ENCODE measurements at places on chromosomes 3 and 15.

DNA sequence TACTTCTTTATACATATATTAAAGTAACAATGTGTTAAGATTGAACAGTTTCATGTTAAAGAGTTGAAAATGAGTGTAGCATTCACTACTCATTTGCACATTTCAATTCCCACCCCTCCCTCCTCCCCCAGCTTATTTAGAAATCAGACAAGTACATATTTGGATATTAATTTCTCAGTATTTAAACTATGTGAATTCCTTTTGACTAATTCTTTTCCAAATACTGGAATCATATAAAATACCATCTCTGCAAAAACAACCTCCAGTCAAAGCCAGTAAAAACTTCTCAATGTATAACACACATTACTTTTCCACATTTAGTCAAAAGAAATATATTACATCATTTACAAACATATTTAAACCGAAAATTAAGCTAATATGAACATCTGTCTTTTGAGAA lies 25.5 kb upstream of the SHC4 start:
- DNase-seq: no peak

DNA sequence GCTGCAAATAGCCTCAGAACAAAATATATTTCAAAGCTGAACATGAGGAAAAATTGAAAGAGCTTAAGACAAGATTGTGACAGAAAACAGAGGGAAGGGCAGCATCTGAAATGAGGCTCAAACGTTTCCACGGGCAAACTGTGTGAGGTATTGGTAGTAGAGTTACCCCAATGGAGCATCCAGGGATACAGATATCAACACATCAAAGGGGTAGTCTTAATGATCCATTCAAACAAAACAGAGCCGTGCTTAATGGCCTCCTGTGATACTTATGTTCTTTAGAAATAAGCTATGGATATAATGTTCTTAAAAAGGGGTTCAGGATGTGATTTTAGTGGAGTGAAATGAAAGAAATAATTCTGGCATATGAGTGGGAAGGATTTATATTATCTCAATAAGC lies 430.3 kb upstream of the PDZRN3 start:
- no peak for DNase-seq

GRCh38 chr3:71077070-71077469 lies 506.5 kb downstream of the FOXP1 start:
- DNase-seq: no peak

GRCh38 chr15:100853676-100854440 lies 25.8 kb upstream of the ALDH1A3 start:
- no peak for DNase-seq

DNA sequence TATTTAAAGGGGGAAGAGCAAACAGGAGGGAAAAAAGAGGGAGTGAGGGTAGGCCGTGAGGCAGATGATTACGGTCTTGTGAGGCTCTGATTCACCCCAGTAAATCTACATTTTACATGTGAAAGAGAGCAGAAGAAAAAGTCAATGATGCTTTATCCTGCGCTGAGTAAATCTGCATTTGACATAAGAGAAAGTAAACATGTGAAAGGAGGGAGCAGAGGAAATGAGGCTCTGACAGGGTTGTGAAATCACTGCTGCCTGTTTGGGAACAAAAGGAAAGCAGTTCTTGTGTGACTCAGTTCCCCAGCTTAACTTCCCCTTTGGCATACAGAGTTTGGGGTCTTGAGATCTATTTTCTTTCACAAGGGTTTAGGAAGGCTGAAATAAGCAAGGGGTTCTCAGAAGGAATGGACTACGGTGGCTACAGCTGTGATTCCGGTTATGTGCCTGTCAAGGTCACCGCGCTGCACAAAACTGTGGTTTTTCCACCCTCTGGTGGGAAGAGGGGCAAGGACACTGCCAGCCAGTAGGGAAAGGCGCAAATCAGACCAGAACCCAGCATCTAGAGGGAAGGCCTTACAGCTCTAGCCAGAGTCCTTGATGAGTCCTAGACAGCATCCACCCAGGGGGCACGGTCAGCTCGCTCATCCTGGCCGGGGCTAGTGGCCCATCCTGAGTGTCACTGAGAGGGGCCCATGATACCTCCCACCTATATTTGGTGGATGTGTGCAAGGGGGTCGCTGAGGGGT lies 18.9 kb upstream of the HCN4 start:
- DNase-seq: no peak

GRCh38 chr3:70973558-70973957 lies 610.0 kb downstream of the FOXP1 start:
- DNase-seq: no peak

- no peak for DNase-seq
Measured at GRCh38 chr15:89178307-89178977, 42.9 kb downstream of the RLBP1 start.

GRCh38 chr3:35739964-35740527 lies 100.7 kb downstream of the ARPP21 start:
- DNase-seq: no peak

DNA sequence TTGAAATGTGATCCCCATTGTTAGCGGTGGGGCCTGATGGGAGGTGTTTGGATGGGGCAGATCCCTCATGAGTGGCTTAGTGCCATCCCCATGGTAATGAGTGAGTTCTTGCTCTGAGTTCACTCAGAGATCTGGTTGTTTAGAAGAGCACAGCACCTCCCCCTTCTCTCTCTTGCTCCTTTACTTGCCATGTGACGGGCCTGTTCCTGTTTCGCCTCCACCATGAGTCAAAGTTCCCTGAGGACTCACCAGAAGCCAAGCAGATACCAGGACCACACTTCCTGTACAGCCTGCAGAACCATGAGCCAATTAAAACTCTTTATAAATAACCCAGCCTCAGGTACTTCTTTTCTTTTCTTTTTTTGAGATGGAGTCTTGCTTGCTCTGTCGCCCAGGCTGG lies 46.6 kb downstream of the ANP32A start:
- no peak for DNase-seq

Measured in SIG-M5 (cell line).